ENCODE measurements at places on chromosomes 12 and 14. TPM values are rescaled to one million over a fixed set of nuclear protein-coding genes. Genes with fewer than 3 reads are reported as not detected.
A peak's percentile ranks its signal among the peaks of the same experiment; 100 is the strongest.

DNA sequence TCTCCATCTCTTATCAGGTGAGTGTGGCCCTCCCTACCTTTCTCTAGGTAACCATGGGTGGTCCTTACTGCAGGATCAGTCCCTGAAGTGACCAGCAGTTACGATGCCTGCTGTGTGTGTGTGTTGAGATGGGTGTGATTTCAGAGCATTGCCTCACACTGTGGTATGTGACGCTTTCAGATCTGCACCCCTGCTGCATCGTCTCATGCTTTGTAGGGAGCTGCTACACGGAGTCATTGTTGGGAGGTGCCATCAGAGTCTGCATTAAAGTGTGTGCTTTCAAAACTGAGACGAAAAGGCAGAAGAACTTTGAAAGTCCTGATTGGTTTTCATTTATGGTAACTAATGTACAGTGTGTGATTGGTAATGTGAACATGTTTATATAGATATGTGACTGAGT lies 150.5 kb downstream of the PELI2 start:
- DNase-seq: no peak

DNA sequence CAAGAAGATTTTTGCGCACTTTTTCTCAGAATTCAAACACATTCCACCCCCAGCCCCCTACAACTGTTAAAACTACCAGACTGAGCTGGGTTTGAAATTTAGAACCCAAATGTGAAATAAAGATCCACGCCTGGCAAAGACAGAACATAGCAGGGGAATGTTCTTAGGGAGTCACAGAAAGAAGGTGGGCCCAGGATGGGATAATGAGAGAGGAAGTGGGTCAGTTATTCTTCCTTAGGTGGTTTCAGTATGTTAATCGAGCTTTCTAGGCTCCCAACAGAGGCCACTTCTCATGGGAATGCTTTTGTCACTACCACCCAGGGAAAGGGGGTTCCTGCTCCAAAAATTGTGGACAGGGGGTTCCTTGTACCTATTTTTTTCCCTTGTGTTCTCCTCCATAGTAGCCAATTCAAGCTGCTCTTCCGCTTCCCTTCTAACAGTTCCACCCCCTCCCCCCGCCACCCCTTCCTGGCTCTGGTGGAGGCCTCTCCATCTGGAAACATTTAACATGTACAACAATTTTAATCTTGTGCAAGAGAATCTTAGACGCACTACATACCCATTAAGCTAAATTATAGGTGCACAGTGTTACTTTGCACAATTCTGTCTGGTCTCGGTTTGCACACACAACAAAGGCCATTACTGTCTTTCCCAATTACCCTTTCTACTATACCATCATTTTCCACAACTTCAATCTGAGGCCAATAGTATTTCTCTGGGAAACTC lies 218.1 kb downstream of the MON2 start:
- DNase-seq: peak; percentile 88

- DNase-seq: no peak
Observed at GRCh38 chr12:5581019-5581418, 149.1 kb downstream of the NTF3 start.

DNA sequence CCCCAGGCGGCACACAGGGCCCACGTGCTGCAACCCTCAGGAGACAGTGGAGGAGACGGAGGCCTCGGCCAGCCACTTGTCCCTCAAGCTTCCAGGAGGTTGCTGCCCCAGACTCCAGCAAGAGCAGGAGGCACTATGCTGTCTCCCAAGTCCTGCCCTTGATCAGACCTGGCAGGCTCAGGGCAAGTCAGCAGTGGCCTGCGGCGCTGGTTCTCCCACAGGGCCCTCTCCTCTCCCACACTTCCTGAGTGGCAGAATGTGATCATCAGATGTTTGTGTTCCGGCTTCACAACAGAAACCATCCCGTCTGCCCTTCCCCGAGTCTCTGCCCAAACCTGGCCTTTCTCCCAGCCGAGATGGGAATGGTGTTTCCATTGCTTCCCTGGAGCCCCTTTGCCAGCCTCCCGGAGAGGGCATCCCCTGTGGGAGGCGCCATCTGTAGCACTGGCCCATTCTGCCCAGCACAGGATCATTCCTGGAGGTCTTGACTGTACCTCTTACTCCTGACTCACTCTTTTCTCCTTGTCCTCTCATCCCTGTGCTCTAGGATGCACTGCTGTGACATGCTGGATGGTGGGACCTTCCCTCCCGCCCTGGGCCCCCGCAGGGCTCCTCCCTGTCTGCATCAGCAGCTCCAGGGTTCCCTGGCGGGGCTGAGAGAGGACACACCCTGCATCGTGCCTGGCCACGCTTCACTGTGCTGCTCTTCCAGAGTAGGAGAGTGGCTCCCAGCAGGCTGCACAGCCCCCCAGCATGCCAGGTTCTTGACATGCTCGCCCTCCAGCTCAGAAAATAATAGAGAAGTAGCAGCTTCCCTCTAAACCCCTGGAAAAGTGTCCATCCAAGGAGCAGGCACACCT lies 114.7 kb upstream of the FKBP4 start:
- no peak for DNase-seq

GRCh38 chr12:3791256-3791874 lies 38.5 kb upstream of the CRACR2A start:
- no peak for DNase-seq

DNA sequence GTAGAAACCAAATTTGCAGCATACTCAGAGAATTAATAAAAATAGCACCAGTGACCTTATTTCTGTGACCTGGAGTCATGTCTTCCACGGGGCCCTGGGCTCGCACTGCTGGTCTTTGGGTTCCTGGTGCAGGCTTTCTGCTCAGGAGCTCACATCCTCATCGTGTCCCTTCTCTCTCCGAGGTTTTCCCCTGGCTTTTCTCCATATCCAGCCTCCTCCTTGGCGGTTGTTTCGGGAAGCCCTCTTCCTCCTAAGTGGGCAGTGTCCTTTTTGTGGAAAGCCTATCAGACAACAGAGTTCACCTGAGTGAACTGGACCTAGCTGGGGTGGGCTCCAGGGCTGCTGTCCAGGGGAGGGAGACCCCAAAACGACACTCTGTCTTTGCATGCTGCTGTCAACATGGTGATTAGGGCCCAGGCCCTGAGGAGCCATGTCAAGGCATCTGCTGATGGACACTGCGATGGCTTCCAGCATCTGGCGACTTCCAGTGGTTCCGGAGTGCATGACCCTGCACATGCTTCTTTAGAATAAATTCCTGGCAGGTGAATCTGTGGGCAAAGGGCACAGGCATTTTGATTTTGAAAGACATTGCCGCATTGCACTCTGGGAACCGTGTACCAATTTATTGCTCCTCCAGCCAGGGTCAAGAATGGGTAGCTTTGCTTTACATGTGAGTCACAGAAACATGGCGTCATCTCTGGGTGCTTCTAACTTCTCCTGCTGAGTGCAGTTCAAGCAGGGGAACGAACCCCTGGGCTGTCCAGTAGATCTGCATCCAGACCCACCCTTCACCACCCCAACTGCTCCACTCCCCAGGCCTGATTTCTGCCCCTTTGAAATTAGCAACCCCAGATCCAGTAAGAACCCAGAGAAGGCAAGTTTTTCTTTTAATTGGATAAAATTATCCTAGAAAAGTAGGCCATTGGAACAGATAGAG lies 136.8 kb downstream of the ADGRD1 start:
- no peak for DNase-seq

DNA sequence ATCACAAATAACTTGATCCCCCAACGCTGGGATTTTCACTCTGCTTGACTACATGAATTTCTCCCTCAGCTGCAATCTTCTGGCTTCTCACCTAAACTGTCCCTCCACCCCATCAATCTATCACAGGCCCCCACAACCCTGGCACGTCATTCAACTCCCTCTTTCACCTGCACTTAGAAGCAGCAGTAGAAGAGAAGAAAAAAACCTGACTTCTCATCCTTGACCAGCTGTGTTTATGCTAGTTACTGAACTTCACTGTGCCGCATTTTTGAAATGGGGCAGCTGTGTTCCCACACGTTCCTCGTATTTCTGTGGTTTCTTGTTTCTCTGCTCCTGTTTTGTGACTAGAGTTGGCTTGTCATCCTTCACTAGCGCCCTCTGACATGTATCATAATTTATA lies 35.0 kb downstream of the ITPR2 start:
- no peak for DNase-seq

- DNase-seq: no peak
Observed at GRCh38 chr12:106171117-106171750, 32.5 kb upstream of the NUAK1 start.

DNA sequence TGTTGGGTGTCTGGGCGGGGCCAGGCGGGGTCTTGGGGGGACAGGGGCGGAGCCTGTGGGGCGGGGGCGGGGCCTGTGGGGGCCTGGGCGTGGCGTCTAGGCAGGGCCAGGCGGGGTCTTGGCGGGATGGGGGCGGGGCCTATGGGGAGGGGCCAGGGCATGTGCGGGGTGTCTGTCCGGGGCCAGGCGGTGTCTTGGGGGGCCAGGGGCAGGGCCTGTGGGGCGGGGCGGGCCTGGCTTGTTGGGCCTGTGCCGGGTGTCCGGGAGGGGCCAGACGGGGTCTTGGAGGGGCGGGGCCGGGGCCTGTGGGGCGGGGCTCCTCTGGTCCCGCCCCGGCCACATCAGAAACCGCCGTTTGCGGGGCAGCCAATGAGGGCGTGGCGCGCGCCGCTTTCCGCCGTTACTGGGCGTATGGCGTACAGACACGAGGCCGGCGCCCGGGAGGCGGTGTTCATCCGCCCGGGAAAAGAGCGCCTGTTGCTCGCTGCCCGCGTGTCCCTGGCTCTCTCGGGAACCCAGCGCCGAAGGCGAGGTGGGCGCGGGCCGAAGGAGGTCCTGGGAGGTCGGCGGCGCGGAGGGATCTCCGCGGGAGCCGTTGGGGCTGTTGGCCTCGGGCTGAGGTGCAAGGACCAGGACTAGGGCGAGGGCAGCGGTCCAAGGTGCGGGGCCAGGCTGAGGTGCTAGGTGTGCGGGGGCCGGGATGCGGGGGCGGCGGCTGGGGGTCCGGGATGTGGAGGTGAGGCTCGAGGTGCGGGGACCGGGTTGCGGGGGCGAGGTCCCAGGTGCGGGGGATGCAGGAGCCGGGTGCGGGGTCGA lies at the start of gene PIWIL1:
TSS of gene PIWIL1 (plus strand) at position 400 of the 816 bp plus-strand sequence. CDS start 4,705 bp downstream, outside the sequence.
- DNase-seq: no peak

GRCh38 chr12:54173066-54173726 lies 15.6 kb downstream of the SMUG1 start:
- peak; percentile 6 for DNase-seq

DNA sequence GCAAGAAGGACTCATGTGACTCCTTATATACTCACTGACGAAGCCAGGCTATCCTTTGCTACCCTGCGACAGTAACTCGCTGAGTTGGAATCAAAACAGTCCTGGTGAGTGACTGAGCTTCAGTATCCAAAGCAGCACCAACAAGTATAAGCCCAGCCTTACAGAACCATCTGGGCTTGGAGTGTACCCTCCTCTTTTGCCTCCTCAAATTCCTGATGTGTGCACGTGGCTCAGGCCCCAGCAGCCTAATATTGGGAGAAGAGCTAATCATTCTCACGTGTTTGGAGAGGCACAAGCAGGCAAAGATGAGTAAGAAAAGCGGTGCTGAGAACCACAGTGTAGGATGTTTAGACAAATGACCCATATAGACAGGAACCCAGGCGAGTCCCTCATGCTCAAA lies 34.4 kb downstream of the PPTC7 start:
- no peak for DNase-seq

GRCh38 chr14:103765526-103765925 lies 49.9 kb downstream of the ZFYVE21 start:
- DNase-seq: no peak

DNA sequence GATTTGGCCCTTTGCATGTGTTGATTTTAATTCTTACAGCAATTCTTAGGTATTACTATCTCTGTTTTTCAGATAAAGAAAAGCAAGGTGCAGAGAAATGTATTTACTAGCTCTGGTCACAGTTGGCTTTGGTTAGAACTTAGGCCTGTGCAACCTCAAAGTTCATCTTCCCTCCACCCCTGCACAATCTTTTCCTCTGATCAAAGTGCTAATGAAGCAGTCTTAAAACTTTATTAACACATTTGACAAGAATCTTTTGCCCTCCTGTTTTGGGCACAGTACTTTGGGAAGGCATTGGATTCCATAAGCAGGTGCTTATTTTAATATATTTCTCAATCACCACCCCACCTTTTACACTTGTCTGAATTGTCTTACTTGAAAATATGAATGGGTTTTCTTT lies 2.7 kb downstream of the IRAK4 start:
- no peak for DNase-seq

DNA sequence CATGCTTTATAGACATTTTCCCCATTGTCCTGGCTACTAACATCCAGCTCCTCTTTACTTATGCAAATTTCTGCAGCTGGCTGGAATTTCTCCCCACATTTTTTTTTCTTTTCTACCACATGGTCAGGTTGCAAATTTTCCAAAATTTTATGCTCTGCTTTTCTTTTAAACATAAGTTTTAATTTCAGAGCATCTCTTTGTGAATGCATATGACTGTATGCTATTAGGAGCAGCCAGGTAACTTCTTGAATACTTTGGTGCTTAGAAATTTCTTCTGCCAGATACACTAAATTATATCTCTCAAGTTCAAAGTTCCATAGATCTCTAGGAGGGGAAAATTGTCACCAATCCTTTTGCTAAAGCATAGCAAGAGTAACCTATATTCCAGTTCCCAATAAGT lies 365.9 kb downstream of the LRFN5 start:
- DNase-seq: no peak

- DNase-seq: no peak
Observed at GRCh38 chr12:128783129-128783574, 40.6 kb downstream of the SLC15A4 start.

GRCh38 chr12:62328296-62328921 lies 68.2 kb downstream of the USP15 start:
- DNase-seq: no peak

DNA sequence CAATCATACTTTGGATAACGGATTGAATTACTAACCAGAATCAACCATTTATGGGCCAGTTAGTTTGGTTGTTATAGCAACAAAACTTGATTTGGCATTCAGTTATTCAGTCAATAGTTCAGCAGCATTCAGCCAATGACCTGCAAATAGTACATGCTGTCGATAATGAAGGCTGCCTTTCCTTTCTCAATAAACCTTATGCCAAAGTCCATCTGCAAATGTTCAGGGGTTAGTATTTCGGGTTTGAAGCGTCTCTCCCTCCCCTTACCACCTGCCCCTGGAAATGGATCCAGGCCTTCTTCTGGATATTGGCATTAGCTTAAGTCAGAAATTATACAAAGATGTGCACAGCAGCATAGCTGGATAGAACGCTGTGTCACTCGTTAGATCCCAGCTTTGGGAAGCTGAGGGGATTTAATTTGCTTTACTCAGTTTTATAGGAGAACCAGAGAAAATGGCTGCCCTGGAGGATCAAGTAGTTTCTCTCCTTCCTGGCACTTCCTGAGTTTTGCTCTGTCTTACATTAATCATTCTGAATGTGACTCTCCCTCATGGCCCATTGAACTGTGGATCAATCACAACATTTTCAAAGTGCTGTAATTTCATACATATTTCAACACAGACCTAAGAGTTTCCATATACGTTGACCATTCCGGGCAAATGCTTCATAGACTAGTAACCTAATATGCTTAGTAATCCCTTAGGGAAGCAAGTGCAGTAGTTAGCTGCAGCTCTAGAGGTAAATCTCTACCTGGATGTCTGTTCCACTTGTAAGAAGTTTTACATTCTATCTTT lies 46.7 kb upstream of the PTPRR start:
- DNase-seq: no peak

GRCh38 chr12:70550180-70550577 lies 87.0 kb downstream of the PTPRB start:
- no peak for DNase-seq

ITGA7 gene
- total RNA-seq: 125 TPM

GPD1 gene
- total RNA-seq: 829 TPM

GOLGA3 gene
- total RNA-seq: 94.2 TPM

METTL17 gene
- total RNA-seq: 115 TPM

HHIPL1 gene
- 3.9 TPM for total RNA-seq

ARG2 gene
- 0.44 TPM for total RNA-seq

MSRB3 gene
- total RNA-seq: 64.0 TPM
